Astrocyte (in vitro differentiated cells and primary cell): ENCODE measurements at places on chromosomes 7 and 10. TPM values are rescaled to one million over a fixed set of nuclear protein-coding genes. Genes with fewer than 3 reads are reported as not detected.

- H3K4me1 ChIP-seq, result no peaks in the 10 kb centered on the region
- H3K27ac ChIP-seq, result no peak overlapping the region
- H3K36me3 ChIP-seq, result no peaks in the 10 kb centered on the region
- DNase-seq, result no peak
- H3K27me3 ChIP-seq, result no peaks in the 10 kb centered on the region
- no peak overlapping the region for H3K4me3 ChIP-seq
These were observed 134.8 kb downstream of the RELN start for GRCh38 chr7:103854611-103855010.

The LRRC61 gene
- total RNA-seq, result 0.24 and 0.45 TPM in 2 replicates

DNA sequence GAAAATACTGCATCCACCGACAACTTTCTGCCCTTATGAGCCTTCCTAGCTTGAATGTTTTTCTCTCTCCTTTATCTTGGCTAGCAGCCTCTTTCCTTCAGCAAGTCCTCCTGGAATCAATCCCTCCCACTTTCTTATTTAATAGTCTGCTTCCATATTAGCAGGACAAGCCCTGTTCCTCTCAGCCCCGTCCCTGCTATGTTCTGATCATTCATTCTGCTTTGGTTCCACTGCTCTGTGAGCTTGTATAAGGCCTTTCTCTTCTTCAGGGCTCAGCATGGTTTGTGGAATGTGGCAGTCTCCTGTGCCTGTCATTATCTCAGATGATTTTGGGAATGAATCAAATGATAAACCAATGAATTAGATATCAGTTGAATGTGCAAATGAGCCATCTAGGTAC, 420.1 kb downstream of the DPP6 start:
- H3K4me3 ChIP-seq, result no peak overlapping the region
- H3K27ac ChIP-seq, result no peak overlapping the region
- H3K4me1 ChIP-seq, result no peaks in the 10 kb centered on the region
- no peak for DNase-seq
- H3K27me3 ChIP-seq, result no peaks in the 10 kb centered on the region

The MICU1 gene
- 28.7 and 31.3 TPM in 2 replicates for total RNA-seq

- no peak for DNase-seq
- no peak overlapping the region for H3K4me3 ChIP-seq
These were observed 152.6 kb downstream of the POU6F2 start for GRCh38 chr7:39130274-39130673.

The PDLIM1 gene
- 316 and 320 TPM in 2 replicates for total RNA-seq
